AG08395 (cell line): ENCODE measurements at places on chromosomes 11 and 22.

GRCh38 chr11:911031-911889 lies 650 bp upstream of the CHID1 start:
- peak; percentile 57 for DNase-seq

- no peak for DNase-seq
Measured at GRCh38 chr11:90700789-90701439, 478.1 kb upstream of the CHORDC1 start.

- DNase-seq: no peak
Measured at GRCh38 chr11:47979378-47980087, 826 bp upstream of the PTPRJ start.

DNA sequence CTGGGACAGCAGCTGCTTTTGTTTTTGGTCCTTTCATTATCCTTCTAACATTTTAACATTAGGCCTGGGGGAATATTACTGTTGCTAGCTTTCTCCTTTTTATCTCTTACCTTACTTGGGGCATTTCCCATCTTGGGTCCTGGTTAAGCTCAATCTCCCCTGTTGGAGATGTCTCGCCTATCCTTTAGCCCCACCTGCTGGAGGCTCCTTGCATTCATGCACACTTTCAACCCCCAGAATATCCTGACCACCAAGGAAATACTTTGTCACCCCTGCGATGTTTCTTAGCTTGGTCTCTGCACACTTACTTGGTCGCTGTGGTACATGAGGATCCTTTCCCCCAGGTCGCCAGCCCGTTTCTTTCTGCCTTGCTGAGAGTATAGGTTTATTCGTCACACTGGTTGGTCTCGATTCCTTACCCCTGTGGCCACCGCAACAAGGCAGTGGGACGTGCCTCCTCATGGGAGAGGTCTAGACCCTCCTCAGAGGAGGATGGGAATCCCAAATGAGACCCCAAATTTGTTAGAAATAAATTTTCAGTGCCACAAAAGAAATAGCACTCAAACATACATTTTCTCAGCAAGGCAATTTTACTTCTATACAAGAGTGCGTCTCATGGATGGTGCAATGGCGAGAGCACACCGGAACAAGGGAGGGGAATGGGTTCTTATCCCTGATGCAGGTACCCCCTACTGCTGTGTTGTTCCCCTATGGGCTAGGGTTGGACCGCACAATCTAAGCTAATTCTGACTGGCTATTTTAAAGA lies 5.4 kb upstream of the TXN2 start:
- DNase-seq: no peak

DNA sequence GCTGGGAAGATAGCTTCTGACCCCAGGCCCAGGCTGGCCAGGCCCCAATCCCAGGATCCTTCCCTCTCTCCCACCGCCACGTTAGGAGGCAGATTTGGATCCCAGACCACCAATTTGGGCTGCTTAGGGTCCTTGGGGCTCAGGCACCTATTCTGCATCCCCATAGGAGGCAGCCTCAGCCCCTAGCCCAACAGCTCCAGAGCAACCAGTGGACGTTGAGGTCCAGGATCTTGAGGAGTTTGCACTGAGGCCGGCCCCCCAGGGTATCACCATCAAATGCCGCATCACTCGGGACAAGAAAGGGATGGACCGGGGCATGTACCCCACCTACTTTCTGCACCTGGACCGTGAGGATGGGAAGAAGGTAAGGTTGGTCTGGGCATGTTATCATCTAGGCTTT lies 16.1 kb downstream of the TUB start:
- no peak for DNase-seq

DNA sequence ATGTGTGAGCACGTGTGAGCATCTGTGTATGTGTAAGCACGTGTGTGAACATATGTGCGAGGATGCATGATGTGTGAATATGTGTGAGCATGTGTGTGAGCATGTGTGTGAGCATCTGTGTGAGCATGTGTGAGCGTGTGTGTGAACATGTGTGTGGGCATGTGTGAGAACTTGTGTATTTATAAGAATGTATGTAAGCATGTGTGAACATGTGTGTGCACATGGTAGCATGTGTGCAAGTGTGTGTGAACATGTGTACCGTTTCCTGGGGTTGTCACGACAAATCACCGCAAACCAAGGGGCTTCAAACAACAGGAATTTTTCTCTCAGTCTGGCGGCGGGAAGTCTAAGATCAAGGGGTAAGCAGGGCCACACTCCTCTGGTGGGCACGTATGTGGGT lies 238.3 kb downstream of the CTTN start:
- no peak for DNase-seq

- DNase-seq: peak; percentile 78
Measured at GRCh38 chr11:19232910-19233503, 7.7 kb downstream of the E2F8 start.

DNA sequence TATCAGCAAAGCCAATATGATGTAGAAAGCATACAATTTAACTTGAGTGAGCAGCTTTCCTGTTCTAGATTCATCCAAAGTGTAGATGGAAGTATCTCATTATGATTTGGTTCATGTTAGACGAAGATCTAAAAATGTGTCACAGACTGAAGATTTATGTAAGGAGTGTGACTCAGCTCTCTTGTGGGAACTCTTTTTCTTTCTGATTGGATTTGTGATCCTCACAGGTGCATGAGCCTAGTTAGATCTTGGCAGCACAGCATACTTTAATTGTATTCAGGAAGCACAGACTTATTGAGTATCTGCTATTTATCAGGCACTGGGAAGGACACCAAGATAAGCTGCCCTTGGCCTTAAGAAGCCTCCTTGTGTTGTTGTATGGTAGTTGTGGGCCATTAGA lies 147.1 kb downstream of the C11orf91 start:
- no peak for DNase-seq

DNA sequence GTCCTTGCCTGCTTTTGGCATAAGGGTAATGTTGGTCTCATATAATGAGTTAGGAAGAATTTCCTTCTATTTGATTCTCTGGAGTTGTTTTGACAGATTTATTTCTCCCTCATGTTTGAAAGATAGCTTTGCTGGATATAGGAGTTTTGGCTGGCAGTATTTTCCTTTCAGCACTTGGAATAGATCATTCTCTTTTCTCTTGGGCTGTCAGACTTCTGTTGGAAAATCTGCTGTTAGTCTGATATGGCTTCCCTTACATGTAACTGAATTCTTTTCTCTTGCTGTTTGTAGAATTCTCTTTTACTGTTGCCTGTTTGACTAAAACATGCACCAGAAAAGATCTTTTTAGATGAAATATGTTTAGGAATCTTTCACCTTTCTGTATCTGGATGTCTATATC lies 165.5 kb downstream of the GUCY1A2 start:
- DNase-seq: no peak

GRCh38 chr11:103384652-103385051 lies 275.4 kb downstream of the DYNC2H1 start:
- DNase-seq: no peak

- no peak for DNase-seq
Measured at GRCh38 chr11:91513734-91514133, 710.9 kb upstream of the FAT3 start.

DNA sequence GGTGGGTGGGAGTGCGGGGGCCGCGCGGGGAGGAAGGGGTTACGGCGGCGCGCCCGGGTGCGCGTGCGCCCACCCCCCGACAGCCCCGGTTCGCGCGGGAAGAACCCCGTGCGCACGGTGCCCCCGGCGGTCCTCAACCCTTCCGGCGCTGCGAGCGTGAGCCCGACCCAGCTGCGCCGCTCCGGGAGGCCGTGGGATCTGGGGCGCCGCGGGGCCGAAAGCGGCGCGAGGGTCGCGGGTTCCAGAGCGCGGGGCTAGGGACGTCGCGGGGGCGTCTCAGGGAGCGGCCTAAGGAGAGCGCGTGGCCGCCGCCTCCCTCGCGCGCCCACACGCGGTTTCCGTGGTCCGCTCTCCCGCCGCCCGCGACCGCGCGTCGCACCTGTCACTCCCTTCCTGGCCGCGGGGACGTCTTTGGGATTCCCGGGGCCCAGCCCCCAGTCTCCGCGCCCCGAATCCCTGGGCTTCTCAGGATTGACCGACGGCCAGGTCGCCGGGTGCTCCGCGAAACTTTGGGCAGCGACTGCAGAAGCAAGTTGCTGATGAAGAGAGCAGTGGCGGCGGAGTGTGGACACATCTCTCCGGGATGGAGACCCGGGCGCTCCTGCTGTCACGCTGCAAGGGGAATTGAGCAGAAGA lies 582 bp downstream of the SREBF2 start:
- no peak for DNase-seq

DNA sequence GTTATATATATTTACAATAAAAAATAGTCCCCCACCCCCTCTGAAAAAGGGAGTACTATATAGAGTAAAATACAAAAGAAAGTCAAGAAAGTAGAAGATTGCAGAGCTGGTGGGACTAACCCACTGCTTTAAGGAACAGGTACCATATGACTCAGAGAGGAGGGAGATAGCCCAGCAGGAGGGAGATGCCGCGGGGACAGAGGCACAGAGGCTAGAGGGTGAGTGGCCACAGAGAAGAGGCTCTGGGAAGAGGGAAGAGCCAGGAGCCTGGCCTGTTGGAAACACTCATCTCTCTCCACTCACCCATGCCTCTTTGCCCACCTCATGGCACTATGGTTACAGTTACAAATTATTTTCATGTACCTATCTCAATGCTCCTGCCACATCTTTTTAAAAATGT lies 53.6 kb upstream of the LYVE1 start:
- DNase-seq: no peak

GRCh38 chr22:29559030-29559429 lies 5.5 kb upstream of the THOC5 start:
- no peak for DNase-seq

GRCh38 chr11:113817162-113817561 lies 37.6 kb downstream of the CLDN25 start:
- no peak for DNase-seq

GRCh38 chr11:34749666-34750659 lies 129.1 kb downstream of the EHF start:
- DNase-seq: peak; percentile 85

DNA sequence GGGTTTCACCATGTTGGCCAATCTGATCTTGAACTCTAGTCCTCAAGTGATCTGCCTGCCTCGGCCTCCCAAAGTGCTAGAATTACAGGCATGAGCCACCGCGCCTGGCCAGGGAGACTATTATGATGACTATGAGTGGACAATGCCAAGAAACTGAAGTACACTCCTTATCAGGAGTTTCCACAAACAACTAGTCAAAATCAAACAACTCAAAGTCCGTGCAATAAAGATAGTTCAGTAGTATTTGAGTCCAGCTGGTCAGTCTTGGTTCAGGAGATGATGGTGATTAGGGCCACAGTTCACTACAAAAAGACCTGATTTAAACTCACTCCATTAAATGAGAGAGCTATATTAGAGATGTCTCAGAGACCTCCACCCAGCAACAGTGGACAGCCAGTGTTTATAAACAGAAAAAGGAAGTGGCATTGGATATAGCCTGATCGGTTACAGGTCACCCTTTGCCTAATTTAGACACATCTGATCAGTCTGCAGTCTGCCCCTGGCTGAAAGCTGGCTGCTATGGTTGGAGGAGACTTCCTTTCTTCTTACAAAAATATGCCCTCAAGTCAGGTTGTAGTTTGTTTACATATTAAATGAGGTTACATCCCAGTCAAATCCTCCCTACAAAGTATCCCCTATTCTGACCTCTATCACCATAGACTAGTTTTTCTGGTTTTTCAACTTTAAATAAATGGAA lies 17.0 kb downstream of the CD3E start:
- DNase-seq: no peak

GRCh38 chr11:68710409-68710808 lies 26.1 kb downstream of the GAL start:
- DNase-seq: no peak

- DNase-seq: no peak
Measured at GRCh38 chr11:27545946-27546345, 39.4 kb upstream of the LIN7C start.

DNA sequence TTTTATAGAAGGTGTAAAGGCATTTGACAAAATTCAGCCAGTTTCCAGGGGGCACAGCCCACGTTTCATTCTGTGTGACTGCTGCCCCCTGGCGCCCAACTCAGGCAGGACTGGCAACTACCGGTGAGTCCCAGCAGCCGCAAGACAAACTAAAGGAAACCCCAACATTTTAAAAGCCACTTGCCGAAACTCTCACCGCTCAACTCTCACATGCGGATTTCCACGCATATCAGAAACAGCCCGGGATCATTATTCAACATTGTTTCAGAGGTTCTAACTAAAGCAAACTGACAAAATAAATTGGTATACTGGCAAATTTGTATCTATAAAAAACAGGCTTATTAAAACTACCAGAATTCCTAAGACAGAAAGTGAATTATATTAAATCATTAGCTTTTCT lies 48.2 kb downstream of the MORC2 start:
- peak; percentile 81 for DNase-seq

- DNase-seq: no peak
Measured at GRCh38 chr11:66107600-66108510, 37.8 kb downstream of the PACS1 start.

GRCh38 chr22:26753125-26753862 lies 95.9 kb downstream of the MIAT start:
- no peak for DNase-seq

DNA sequence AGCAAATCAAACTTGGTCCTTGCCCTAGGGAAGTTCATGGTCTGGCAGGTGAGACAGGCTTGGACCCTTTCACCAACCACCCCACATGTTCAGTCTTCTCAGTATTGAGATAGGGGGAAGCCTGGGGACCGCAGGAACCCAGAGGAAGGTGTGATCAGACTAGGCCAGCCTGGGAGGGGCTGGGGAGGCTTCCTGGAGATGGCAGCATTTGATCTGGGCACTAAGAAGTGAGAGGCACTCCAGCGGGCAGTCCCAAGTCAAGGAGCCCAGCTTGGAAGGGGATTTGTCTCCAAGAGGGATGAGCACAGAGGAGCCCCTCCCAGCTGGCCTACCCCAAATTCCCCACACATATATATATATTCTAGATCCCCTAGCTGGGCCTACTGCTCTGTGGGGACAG lies 5.4 kb downstream of the LRRC32 start:
- no peak for DNase-seq

- no peak for DNase-seq
Measured at GRCh38 chr22:35868938-35869337, 151.3 kb downstream of the APOL5 start.

DNA sequence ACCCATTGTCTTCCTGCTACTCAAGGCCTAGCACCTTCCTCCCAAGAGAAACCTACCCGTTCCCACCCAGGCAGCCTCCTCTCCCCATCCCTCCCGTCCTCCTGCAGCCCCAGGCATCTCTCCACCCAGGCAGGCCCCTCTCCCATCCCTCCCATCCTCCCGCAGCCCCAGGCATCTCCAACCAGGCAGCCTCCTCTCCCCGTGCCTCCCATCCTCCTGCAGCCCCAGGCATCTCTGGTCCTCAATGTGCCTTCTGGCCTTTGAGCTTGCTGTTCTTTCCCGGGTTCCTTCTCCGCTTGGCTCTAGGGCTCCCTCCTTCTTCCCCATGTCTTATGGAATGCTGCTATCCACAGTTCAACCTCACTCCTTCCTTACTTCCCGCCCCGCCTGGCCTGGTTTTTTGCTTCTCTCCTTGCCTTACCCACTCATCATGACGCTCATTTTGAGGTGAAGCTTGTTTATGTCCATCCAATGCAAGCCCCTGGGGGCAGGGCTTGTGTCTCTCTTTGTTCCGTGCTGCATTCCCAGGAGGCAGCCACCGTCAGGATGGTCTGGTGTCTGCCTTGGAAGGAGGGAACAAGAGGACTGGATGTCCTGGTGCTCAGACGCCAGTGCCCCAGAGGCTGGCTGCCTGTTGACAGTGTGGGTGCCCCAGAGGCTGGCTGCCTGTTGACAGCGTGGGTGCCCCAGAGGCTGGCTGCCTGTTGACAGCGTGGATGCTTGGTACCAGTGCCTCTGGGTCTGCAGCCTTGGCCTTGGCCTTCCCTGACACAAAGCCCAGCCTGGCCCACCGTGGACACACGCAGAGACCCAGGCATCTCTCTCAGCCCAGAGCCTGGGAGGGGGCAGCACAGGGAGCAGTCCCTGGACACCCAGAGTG lies 815.7 kb downstream of the BRD1 start:
- no peak for DNase-seq
